ENCODE measurements at places on chromosomes 6 and 20. TPM values are rescaled to one million over a fixed set of nuclear protein-coding genes. Genes with fewer than 3 reads are reported as not detected.

SEMG1 gene
- not detected for total RNA-seq

CALHM6 gene
- total RNA-seq: not detected

THEMIS gene
- not detected for total RNA-seq

PDYN gene
- total RNA-seq: not detected

NKAIN2 gene
- total RNA-seq: not detected

OR2H2 gene
- total RNA-seq: not detected

LKAAEAR1 gene
- 0.97 TPM for total RNA-seq

SIRPB1 gene
- 0.32 TPM for total RNA-seq

GCNT2 gene
- 5.2 TPM for total RNA-seq
